ENCODE measurements at places on chromosomes 5 and 9.

GRCh38 chr5:65967288-65968066, 41.1 kb downstream of the ERBIN start:
- no peak for DNase-seq

DNA sequence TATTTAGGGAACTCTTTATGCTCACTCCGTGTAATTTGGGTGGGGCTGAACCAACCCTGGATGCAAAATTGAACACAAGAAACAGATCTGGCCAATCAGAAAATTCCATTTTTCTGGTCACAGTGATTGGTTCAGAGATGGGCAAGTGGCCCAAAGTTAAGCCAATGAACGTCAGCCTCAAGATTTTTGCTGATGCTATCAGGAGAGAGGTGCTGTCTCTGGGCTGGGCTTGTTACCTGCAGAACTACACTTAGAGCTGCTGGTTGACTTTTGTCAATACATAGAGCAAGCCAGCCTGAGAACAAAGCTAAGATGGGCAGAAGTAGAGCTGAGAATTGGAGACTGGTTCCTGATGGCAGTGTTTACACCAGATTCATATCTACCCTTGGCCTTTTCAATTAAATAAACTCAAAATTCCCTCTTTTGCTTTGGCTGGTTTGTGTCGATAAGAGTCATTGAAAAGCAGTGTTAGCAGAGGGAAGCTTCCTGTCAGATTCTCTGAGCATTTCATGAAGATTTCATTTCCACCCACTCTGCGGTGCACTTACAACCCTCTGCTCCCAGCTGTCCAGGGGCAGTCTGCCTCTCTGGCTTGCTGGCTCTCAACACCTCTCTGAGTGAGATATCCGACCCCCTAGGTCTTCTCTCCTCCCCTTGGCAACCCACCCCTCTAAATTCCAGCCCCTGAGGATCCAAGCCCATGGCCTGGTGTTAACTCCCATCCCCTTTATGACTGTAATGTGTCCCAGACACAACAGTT, 64.5 kb upstream of the PPARGC1B start:
- no peak for DNase-seq

GRCh38 chr5:168878135-168878745, 299.1 kb upstream of the PANK3 start:
- no peak for DNase-seq

GRCh38 chr9:14822666-14823065, 87.6 kb downstream of the FREM1 start:
- no peak for DNase-seq

DNA sequence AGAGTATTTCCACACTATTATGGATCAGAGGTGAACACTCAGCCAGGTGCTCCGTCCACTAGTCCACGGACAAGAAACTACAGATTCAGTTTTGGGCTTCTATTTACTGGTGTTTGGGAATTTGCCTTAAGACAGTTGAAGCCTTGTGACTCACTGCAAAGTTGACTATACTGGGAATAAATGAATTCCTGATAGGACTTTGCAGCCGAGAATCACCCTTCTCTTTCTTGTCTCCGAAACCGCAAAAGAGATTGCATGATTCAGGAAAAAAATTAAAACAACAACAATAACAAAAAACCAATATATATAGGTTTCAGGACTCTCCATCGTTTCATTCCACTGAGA, 716 bp downstream of the TMEM171 start:
- no peak for DNase-seq

DNA sequence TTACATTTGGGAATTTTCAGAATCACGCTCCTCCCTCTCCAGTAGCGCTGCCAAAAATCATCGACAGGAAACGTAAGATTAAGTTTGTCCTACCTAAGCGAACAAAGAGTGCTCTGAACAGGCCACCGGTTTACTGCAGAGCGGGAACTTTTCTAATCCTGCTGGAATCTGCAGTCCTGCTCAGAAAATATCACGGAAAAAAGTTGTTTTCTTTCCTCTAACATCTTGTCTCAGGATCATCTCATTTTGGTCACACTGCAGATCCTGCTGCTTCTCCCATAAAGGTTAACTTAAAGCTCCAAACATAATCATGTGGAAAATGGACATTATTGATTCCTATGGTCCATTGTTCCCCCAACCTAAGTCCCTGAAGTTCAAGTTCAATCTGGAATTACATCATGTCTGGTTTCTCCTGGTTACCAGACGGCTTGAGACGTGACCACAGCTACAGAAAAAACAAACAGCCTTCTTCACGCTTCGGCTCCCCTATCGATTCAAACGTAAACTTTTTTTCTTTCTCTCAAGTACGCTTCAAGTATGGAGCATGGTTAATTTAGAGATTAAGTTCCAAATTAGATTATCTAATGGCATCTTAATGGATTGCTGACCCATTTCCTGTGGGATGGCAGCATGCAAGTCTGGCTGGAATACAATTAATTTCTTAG, 217.6 kb downstream of the NFIB start:
- no peak for DNase-seq

DNA sequence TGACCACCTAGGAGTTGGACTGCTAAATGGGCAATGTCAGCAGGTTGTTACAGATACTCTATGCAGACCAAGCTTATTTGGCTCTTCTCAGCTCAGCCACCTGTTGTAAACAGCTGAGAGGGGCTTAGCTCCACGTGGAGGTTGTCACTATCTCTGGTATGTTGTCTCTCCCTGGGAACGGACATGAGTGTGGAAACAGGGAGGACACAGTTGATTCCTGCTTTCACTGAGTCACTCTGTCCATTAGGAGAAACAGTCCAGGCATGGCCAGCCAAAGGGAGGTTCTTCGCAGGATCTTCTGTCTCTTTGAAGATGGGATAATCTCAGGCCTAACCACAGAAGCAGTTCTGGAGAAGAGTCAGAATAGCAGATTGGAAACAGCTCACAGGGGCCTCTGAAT, 121.2 kb downstream of the PALM2AKAP2 start:
- no peak for DNase-seq

DNA sequence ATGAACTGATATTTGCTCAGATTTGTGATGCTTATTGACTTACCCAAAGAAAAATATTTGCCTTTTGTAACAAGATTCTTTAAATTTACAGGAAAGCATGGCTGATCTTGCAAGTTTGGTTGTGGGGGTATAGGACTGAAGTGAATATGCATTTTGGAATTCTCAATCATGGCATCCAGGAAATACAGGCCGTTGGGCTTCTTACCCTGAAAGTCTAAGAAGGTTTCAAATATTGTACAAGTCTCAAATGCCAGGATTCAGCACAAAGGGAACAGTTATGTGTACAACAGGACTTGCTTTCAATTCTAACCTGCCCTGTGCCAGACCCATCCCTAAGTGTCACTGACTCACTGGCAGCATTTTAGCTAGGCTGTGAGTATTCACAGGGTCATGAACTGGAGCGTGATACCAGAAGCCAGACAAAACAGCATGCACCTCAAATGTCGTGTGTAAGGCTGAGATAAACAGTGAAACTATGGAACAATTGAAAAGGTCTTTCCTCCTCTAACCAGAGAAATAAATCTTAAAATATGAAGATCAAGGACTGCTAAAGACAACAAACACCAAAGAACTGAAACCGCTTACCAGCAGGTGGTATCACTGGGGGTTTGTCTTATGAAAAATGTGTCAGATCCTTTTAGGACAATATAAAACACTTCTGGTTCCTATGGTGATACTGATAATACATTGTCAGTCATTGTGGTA, 168.6 kb upstream of the RGMB start:
- no peak for DNase-seq

DNA sequence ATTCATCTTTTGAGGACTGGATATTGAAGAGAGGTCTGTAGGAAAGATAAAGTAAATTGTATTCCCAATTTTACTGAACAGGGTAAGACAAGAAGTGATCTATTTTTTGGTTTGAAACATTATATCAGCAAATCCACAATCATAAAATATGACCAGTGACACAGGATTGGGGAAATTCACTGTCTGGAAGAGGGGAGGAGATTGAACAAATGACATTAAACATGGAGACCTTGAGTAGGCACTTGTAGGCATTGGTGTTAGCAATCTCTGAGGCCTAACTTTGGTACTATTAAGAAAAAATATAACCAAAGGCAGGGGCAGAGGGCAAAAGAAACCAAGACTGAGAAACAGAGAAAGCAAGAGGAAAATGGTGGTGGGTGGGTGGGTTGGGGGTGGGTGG, 132.6 kb upstream of the TMEM161B start:
- DNase-seq: no peak

- DNase-seq: no peak
Observed at GRCh38 chr5:56088431-56088949, 93.7 kb upstream of the IL6ST start.

DNA sequence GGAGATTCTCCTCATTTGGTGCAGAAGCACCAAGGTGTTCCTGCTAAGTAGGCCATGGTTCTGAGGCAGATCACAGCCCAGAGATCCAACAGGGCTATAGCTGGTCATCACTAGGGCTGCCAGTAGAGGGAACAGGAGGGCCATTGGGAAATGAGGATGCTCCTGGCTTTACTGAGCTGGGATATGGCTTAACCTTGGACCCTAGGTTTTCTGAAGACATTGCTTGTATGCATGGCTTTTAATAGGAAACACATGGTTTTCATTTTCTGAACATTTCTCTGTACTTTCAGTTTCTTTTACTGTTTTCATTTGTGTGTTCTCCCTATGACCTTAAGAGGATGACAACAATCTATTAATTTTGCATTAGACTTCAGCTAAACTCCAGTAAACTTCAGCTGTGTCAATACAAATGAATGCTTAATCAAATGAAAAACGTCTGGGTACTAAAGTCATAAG, at the start of gene IFNW1:
TSS of gene IFNW1 (minus strand) at position 406 of the 456 bp plus-strand sequence. CDS start at position 144, 262 bp downstream.
- DNase-seq: no peak

DNA sequence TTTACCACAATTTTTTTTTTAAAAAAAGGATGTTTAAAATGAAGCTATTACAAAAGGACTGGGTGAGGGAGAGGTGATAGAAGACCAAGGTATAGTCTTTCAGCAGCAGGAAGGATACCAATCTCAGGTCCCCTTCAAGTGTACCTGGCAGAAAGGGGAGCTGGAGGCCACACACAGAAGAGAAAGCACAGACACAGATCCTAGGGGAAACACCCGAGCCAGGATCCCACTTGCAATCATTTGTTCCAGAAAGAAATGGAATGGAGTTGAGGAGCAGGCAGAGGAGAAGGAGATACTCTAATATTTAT, 5.6 kb downstream of the GNPDA1 start:
- no peak for DNase-seq

DNA sequence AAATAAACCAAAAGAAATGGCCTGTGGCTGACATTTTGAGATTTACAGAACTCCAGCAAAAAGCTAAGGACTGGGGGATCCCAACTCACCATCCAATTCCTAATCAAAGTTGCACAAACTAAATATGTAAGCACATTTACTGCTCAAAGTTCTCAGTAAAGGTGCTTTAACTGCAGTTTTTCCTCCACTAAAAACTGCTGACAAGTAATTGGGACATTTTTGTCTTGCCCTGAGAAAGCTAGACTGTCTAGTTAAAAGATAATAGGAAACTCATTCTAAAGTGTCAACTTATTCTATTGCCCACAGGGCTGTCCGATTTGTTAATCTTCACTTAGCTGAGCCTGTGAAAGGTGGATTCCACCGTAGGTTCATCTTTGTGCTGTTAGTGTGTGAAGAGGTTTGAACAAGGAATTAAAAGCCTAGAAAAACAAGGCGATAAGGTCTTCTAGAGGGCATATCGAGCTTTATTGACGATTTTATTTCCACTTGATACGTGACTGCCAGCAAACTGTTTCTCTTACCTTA, 1.0 kb downstream of the DOCK8 start:
- no peak for DNase-seq

GRCh38 chr5:96427824-96428223, 5.2 kb downstream of the PCSK1 start:
- DNase-seq: no peak

DNA sequence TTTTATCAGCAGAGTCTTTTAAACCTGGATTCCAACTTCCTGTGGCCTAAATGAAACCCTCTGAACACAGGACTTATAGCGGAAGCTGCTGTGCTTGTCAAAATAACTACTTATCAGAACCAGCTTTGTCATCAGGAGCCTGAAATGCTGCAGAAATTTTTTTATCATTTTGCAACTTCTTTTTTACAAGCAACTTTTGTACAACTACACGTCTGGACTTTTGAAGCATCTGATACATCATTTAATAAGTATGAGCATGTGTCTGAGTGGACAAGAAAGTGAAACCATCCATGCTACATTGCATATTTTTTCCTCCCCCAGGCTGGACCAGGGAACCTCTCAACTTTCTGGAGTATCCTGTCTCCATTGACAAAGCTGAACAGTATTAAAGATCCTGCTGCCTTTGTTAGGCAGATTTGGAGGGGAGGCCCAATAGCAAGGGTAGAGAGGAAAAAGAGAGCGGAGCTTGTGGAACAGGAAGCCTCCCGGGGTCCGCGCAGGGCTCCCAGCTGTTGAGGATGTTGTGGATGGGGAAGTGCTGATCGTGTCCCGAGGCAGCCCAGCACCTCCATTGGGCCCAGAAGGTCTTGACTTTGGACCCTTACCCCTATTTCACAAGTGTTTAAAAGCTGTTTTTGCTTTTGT, 196.6 kb downstream of the MSX2 start:
- no peak for DNase-seq

- no peak for DNase-seq
Observed at GRCh38 chr5:67528953-67529352, 332.4 kb upstream of the CD180 start.

DNA sequence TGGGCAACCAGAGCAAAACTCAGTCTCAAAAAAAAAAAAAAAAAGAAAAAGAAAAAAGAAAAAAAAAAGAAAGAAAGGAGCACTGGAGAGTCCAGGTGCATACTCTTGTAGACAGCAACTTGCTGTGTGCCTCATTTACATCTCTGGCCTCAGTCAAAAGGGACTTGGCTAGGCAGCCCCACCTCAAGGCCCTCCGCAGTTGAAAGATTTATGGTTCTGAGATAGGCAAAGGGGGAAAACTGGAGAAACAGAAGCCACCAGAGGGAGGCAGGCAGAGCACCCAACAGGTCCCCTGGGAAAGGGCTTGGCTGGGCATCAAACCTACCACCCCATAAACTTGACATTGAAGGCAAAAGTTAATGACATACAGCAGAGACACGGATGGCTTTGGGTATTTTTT, 6.1 kb downstream of the ORM2 start:
- no peak for DNase-seq

- DNase-seq: no peak
Observed at GRCh38 chr5:91076138-91076537, 307.0 kb downstream of the ARRDC3 start.

GRCh38 chr9:120310035-120310434, 269.9 kb downstream of the CDK5RAP2 start:
- DNase-seq: no peak

GRCh38 chr5:45578270-45578669, 117.9 kb downstream of the HCN1 start:
- no peak for DNase-seq

DNA sequence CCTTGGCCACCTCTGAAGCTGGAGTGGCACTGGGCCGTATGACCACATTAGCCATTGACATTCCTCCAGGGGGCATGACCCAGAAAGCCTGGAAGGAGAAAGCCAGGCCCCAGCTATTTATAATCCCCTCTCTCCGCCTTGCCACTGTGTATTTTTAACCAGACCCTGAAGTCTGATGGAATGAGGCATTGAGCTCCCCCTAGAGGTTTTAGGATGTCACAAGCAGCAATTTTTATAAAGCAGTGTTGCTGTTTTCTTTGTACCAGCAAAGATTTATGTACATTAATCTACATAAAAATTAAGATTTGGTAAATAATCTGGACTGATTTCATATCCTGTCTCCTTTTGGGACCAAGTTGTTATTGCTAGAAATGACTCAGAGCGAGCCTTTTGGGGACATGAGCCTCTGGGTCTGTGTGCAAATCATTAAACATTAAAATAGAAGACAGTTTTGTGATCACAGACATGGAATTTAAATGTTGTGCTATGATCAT, 127.1 kb downstream of the TRIO start:
- DNase-seq: no peak

Data from stimulated activated CD4-positive, alpha-beta T cell treated with anti-CD3 and anti-CD28 coated beads, Interleukin-4, amount 100 ng/mL, for 1 hour (primary cell).